ENCODE measurements at places on chromosomes 2 and 18.

- no peak for DNase-seq
These were observed 698.5 kb downstream of the NR4A2 start for GRCh38 chr2:155633887-155634570.

DNA sequence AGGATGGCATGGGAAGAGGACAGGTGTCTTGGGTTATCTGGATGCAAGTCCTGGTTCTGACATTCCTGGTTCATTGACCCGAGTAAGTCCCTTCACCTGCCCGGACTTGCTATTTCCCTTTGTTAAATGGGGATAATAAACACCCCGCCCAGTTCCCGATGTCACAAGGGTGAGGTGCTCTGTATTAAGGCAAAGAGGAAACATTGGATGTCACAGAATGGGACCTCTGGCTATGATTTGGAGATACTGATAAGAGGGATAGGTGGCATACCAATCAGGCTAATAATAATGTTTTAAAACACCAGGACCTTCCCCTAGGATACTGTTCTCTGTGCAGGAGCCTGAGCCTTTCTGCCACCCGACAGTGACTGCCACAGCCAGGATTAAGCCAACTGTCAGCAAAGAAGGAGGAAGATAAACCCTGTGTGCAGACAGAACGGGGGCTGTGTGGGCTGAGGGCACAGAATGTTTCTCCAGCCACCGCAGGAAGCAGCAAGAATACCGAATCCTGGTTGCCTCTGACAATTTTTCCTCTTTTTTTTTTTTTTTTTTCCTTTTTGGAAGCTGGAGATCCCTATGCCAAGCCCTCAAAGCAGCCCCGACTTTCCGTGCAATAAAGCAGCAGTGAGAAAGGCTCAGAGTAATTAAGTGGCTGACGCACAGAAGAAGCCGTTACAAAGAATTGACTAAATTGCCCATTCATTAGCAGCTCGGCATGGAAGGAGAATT, 336.6 kb downstream of the SMAD2 start:
- DNase-seq = no peak

- no peak for DNase-seq
These were observed 853.6 kb upstream of the SOX11 start for GRCh38 chr2:4838626-4839025.

- peak; percentile 27 for DNase-seq
These were observed 30.0 kb downstream of the IL1R2 start for GRCh38 chr2:102021779-102022178.

GRCh38 chr2:240155048-240155744, 14.7 kb upstream of the OTOS start:
- no peak for DNase-seq

DNA sequence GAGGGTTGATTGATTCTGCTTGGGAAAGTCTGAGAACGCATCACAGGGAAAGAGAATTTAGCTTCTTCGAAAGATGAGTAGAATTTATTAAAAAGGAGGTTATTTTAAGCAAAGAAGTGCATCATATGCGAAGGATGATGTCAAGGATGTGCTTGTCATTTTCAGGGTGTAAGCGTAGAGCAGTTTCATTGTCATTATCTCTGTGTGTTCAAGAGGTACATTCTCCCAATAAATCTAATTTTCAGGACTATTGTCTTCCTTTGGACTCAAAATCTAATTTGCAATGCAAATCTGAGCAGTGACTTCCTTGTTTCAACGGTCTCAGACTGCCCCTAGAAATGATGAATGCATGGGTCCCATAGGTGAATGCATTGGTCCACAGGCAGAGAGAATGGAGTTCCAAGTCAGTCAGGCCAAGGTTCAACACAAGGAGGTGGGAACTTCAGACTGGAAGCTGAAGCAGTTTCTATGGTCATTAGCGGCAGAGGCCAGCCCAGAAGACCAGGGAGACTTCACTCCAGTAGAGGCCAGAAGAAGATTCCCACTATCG, 99.8 kb downstream of the CDC42EP3 start:
- DNase-seq = no peak

GRCh38 chr2:170680172-170680941, 34.8 kb upstream of the SP5 start:
- no peak for DNase-seq

- peak; percentile 45 for DNase-seq
These were observed 212.4 kb downstream of the RPIA start for GRCh38 chr2:88903749-88904353.

DNA sequence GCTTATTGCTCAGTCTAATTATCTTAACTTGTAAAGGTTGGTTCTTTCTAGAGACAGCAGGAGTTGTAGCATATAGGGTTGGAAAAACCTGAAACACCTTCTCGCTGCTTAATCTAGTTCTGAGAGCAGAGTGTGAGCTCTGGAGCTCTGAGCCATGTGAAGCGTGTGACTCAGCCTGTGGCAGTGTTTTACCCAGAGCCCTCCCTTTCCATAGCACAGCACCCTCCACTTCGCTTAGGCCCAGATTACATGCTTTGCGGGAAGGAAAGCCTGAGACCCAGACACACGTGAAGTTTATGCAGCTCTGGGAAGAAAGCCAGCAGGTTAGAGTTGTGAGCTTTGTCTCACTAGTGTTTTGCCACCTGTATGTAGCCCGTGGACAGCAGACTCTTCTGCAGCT, 74.5 kb downstream of the INPP4A start:
- no peak for DNase-seq

GRCh38 chr2:24359129-24360049, 947 bp downstream of the ITSN2 start:
- no peak for DNase-seq

All from dermis microvascular lymphatic vessel endothelial cell (primary cell).